ENCODE measurements at places on chromosomes 16 and 17.

GRCh38 chr16:51095084-51095881 lies 55.8 kb downstream of the SALL1 start:
- no peak for DNase-seq

DNA sequence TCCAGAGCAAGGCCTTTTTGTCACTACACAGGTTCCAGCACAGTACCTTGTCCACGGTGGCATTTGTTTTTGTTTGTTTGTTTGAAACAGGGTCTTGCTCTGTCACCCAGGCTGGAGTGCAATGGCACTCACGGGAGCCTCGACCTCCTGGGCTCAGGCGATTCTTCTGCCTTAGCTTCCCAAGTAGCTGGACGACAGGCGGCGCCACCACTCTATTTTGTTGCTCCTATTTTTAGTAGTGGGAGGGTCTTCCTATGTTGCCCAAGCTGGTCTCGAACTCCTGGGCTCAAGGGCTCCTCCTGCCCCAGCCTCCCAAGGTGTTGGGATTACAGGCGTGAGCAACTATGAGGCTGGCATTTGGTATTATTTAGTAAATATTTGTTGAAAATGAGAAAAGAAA lies 10.3 kb downstream of the MRC2 start:
- no peak for DNase-seq

- no peak for DNase-seq
Measured at GRCh38 chr17:39485555-39485954, 24.3 kb downstream of the CDK12 start.

- DNase-seq = no peak
Measured at GRCh38 chr17:41734949-41735313, 488 bp upstream of the HAP1 start.

DNA sequence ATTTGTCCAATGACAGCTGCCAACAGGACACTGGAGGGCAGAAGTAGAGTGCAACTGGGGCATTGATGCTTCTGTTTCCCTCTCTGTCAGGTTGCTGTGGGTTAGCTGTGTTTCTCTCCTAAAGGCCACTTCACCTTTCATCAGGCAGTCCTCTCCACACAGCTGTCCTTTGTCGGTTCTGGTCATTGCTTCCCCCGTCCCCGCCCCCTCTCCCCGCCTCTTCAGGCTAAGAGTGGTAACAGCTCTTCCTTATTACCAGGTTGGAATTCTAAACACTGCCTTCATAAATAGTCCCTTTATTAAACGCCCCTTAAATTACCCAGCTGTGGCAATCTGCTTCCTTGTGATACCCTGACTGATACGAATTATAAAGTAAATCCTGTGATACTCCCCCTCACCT lies 31.8 kb upstream of the NSRP1 start:
- no peak for DNase-seq
